Germinal center (tissue), 1 donor: ENCODE measurements at places on chromosomes 2 and 18.

DNA sequence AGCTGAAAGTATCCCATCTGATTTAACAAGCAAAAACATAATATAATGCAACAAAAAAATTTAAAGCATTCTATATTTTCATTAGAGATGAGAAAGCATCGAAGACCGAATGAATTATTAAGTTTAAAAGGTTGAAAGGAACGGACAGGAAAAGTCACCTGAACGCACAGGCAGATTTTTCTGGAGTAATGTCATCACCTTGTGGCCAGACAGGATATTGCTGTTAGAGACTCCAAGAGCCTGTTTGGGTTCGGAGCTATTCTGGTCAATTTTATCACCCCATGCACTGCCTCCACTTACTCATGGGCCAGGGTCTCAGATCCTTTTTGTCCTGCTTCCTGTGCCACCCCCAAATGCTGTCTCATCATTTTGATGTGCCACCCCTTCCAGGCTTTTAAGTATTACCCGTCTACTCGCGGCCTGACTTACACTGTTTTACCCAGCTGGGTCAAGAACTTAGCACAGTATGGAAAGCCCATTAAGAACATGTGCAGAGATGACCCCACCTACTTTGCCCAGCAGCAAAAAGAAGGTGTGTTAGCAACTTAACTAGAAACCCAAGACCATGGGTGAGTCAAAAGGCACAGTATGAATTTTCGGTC is 27.3 kb downstream of the GKN2 start:
- peak; percentile 75 for DNase-seq

DNA sequence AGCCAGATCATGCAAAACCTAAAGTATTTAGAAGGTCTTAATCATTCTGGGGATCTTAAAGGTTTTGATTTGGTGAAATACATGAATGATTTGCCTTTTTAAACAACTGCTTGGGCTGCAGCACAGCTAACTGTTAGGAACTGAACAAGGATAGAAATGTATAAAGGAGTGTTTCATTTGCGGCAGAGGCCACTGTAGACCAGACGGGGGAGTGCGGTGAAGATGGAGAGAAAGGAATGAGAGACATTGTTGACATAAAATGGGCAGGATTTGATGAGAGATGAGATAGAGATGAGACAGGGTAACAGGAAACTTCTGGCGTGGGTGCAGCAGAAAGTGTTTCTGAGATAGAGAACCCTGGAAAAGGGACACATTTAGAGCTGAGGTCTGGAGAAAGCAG is 308.1 kb downstream of the TMX3 start:
- DNase-seq, result no peak

DNA sequence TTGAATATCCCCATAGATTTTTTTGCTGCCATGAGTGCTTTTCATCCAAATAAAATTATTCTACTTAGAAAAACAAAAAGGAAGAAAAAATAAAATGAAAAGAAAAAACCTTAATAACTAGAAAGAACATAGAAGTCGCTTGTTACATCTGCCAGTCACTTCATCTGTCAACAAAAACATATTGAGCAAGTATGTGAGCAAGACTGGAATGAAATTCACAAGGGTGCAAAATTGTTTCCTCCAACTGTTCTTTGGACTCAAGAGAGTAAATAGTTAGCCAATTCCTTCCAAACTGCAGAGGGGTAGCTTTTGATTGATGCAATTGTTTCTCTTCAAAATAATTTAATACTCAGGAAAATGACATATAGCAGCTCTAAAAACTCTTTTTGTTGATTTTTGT is 336.3 kb upstream of the CDH7 start:
- DNase-seq, result no peak

DNA sequence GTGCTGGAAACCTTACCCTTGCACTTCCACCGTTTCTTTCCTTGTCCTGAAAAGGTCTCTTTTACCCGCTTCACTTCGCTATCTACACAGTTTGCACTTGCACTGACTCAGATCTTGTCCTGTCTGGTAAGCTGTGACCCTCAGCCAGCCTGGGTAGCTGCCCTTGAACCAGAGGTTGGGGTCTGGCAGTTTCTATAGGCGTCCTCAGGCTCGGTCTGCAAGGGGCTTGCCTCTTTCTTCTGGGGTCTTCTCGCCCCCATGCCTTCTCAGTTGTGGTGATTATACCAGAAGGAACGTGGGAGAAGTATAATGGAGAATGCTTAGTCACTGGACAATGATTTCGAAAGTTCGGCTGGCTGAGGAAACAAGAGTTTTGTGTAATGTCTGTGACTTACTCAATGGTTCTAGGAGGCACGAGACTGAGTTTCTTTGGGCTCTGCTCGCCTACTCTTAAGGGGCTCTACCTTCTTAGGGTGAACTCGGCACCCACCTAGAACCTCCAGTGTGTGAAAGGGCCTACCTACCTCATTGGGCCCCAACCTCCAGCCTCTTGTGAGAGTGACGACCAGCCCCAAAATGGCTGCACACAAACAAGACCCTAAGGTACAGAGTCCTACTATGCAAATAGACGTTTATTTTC is 6.9 kb upstream of the STAT1 start:
- no peak for DNase-seq

- peak; percentile 69 for DNase-seq
Measured at GRCh38 chr2:55175254-55176093, 56.6 kb downstream of the CLHC1 start.
